ENCODE measurements at places on chromosomes 7 and 10.

GRCh38 chr7:13879994-13880686 is 109.3 kb downstream of the ETV1 start:
- no peak for DNase-seq

- no peak for DNase-seq
Observed at GRCh38 chr7:29071203-29071874, 75.0 kb downstream of the CPVL start.

- no peak for DNase-seq
Observed at GRCh38 chr7:33854801-33855350, 50.5 kb upstream of the BMPER start.

DNA sequence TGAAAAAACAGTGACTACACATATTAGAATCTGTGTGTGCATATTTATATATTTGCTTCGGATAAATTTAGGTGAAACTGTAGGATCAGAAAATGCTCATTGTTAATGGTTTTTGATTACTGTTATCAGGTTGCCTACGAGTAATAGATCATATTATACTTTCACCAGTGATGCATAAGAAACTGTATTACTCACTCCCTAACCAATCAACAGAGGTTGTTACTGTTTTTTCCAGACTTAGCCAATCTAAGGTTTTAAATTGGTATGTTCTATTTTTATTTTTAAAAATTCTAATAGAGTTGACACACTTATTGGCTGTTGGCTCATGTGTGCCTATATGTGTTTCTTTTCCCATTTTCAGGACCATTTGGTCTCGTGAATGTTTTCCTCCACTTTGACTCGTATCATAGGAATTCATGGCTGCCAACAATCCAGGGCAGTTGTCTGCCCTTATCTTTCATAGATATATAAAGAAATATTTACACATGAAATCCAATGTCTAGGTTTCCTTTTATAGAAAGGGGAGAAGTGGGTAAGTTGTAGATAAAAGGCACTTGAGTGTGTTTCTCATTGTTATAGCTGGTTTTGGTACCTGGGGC is 59.2 kb downstream of the ANLN start:
- peak; percentile 12 for DNase-seq

GRCh38 chr7:139829025-139829774 is at the start of gene TBXAS1:
TBXAS1 (plus strand) TSS chr7:139829264; CDS start chr7:139829391, 127 bp downstream.
- DNase-seq, result no peak
